Natural killer cell (primary cell): ENCODE measurements at places on chromosomes 3 and 15. TPM values are rescaled to one million over a fixed set of nuclear protein-coding genes. Genes with fewer than 3 reads are reported as not detected.
A peak's percentile ranks its signal among the peaks of the same experiment; 100 is the strongest.

- no peaks in the 10 kb centered on the region for H3K27me3 ChIP-seq
- peak overlapping the region; percentile 14 for H3K27ac ChIP-seq
- H3K4me1 ChIP-seq = peaks cover 73% of the 10 kb centered on the region
- H3K36me3 ChIP-seq = peaks cover 12% of the 10 kb centered on the region
- no peak overlapping the region for H3K4me3 ChIP-seq
Observed at GRCh38 chr3:39150148-39150802, 3.1 kb downstream of the CSRNP1 start.

- no peak overlapping the region for H3K4me3 ChIP-seq
- H3K27me3 ChIP-seq = no peaks in the 10 kb centered on the region
- no peaks in the 10 kb centered on the region for H3K36me3 ChIP-seq
- H3K4me1 ChIP-seq = peaks cover 13% of the 10 kb centered on the region
Observed at GRCh38 chr15:80997692-80998091, 3.0 kb upstream of the TLNRD1 start.

DNA sequence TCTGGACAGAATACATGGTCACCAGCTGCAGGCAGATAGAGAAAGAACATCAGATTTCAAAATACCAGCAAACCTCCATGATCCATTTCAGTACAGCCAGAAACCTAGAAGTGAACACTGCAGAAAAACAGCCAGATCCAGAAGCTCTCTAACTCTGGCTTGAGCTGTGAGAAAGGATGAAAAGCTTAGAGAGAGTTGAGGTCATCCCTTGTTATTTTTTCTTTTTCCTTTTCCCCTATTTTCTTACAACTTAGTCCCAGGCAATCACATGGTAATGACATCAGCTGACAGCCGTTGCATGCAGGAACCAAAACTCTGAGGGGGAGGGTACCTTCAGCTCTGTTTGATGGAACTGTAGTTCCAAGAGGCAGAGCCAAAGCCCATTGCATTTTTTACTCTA, 113.2 kb downstream of the TCF12 start:
- H3K4me1 ChIP-seq = no peaks in the 10 kb centered on the region
- H3K4me3 ChIP-seq = no peak overlapping the region
- no peak overlapping the region for H3K27ac ChIP-seq
- no peaks in the 10 kb centered on the region for H3K27me3 ChIP-seq

Gene TARS3
- 11.6 TPM for total RNA-seq

- no peaks in the 10 kb centered on the region for H3K36me3 ChIP-seq
- peaks cover 13% of the 10 kb centered on the region for H3K4me1 ChIP-seq
- DNase-seq = no peak
- peaks cover 13% of the 10 kb centered on the region for H3K27me3 ChIP-seq
- no peak overlapping the region for H3K4me3 ChIP-seq
- no peak overlapping the region for H3K27ac ChIP-seq
Observed at GRCh38 chr3:66037986-66038369, 740 bp downstream of the MAGI1 start.

GRCh38 chr3:119302697-119303551, 8.7 kb downstream of the ARHGAP31 start:
- no peak overlapping the region for H3K4me3 ChIP-seq
- H3K4me1 ChIP-seq = peaks cover 25% of the 10 kb centered on the region
- H3K27ac ChIP-seq = no peak overlapping the region
- no peak for DNase-seq
- H3K36me3 ChIP-seq = no peaks in the 10 kb centered on the region
- no peaks in the 10 kb centered on the region for H3K27me3 ChIP-seq
